AML-193 (cell line): ENCODE measurements at places on chromosomes 3 and 15.

GRCh38 chr3:57004229-57004628 lies 56.2 kb upstream of the SPATA12 start:
- DNase-seq = no peak

DNA sequence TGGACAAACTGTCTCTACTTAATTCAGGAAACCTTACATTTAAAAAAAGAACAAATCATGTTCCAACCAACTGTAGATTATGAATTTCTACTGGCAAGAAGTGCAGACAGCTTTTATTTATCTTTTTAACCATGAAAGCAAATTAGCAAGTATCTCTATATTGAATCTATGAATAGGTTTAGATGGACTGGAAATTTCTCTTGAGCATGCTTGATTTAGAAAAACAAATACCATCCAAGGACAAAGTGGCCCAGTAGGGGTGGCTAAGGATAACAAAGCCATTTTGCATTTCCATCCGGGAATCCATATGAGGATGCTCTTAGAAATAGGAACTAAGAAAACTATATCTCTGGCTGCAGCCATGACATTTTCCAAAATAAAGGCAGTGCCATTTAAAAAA lies 150.6 kb downstream of the KCNMB2 start:
- no peak for DNase-seq

DNA sequence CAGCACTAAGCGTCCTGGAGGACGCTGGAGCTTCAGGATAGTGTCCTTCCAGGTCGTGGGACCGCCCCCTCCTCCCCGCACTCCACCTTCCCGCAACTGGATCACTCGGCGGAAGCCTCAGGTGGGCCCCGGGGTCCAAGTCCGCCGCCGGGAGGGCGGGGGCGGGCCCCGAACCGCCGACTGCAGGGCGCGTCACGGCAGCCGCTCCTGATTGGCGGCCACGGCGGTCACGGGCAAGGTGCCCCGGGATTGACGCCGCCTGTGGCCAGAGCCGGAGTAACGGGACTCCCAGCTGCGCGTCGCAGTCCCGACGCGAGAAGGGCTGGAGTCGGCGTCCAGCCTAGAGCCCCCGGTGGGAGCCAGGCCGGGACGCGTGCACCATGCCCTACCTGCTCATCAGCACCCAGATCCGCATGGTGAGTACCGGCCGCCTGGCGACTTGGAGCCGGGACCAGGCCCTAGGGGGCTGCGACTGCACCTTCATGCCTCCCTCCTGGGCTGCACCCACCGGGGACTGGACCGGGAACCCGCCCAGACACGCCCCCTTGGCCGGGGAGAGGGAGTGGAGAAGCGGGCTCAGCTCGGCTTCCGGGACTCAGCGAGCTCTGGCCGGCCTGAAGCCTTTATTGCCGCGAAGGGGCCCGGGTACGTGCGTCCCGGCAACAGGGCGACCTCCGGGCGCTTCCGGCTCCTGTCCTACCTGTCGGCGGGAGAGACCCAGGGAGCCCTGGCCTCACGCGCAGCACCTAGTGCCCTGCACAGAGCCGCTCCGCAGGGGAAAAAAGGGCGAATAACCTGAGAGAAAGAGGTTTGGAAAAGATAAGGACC lies at the start of gene GCHFR:
TSS of gene GCHFR (plus strand) at position 268 of the 828 bp plus-strand sequence. CDS start at position 381, 113 bp downstream.
- no peak for DNase-seq

DNA sequence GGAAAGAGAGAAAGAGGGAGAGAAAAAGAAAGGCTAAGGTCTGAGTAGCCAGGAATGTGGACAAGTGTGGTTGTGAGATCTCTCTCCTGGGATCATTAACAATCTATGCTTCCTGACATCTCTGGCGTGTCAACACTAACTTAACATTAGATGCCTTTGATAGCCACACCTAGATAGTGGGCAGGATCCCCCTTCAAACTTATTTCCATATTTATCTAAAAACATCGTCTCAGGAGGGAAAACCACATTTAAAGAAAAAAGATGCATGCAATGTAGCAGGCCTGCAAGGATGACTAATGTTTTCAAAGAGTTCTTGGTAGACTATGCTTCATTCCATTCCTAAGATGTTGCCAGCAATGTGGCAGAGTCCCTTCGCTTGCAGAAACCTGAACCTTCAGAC lies 80.9 kb downstream of the MLH1 start:
- DNase-seq = no peak

DNA sequence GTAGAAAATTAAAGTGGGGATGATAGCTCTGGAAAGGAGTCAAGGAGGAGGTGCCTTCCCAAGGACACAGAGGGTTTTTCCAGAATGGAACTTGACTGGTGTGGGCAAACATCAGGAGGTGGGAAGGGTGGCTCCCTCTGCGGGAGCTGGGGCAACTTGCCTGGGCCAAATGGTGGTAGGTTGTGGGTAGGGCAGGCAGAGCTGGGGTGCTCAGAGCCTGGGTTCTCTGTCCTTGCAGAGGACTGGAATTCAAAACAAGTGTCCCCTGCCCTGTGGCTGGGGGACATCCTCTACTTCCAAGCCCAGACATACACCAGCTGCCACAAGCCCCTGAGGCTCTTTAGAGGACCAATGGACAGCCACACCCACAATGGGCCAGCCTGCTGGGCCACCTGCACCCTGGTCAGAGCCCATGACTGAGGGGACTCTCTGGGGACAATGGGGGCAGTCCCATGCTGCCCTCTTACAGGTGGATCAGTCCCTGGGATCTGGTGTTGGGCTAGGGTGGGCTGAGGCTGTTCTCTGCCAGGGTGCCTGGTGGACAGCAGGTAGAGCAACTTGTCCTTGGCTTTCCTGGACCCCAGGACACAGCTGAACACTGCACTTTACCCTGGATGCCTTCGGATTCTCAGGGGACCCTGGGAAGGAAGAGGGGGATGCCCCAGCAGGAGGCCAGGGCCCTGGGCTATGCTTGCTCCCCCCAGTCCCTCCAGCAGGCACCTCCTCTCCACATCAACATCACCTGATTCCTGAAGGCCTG lies 38.6 kb upstream of the CSPG4 start:
- no peak for DNase-seq
